ENCODE measurements at places on chromosomes 16 and 17.

- DNase-seq, result no peak
Observed at GRCh38 chr16:52265446-52265861, 281.5 kb downstream of the TOX3 start.

DNA sequence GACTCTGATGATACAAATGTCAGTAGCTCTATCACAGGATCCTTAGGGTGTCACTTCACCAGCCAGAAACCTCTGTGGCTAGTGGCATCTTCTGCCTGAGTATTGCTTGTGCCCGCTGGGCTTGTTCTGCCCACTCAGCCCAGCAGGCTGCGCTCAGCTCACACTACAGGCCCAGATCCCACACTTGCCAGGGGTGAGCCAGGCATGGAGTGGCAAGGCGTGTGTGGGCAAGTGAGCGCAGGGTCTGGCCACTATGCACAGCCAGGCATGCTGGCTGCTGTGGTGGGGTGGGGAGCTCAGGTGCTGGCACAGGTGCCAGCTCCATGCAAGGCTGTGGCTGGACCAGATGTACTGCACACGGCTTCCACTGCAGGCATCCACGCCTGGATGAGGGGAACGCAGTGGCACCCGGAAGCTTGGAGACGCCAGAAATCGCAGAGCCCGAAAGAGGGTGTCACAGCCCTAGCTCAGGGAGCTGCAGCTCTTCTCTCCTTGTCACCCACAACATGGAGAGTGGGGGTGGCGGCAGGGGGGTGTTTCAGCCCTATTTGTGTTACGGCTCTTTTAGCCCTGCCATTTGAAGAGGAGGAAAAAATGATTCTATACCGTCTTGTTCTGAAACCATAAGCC, 10.2 kb downstream of the CFAP97D1 start:
- DNase-seq, result no peak

DNA sequence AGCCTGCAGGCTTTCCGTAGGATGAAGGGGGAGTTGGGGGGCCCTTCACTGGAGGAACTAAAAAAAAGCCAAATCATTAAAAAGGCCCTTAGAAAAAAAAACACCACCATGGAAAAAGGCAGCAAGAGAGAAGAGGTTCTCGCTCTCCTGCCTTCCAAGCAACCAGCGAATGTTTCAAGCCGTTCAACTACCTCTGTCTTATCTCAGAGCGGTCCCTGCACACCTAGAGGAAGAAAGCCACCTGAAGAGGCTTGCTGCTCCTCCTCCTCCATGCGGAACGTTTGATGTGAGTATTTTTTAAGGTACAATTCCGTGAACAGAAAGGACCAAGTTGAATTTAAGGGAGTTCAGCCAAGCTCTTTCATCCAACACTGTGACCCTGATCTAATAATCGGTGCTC, 9.2 kb downstream of the NXN start:
- DNase-seq, result no peak

- no peak for DNase-seq
Observed at GRCh38 chr16:21652453-21652852, at the start of gene IGSF6. IGSF6 (minus strand) TSS chr16:21652608; CDS start chr16:21652598, 10 bp downstream.

GRCh38 chr16:84361546-84361945, 6.8 kb upstream of the ATP2C2 start:
- no peak for DNase-seq

DNA sequence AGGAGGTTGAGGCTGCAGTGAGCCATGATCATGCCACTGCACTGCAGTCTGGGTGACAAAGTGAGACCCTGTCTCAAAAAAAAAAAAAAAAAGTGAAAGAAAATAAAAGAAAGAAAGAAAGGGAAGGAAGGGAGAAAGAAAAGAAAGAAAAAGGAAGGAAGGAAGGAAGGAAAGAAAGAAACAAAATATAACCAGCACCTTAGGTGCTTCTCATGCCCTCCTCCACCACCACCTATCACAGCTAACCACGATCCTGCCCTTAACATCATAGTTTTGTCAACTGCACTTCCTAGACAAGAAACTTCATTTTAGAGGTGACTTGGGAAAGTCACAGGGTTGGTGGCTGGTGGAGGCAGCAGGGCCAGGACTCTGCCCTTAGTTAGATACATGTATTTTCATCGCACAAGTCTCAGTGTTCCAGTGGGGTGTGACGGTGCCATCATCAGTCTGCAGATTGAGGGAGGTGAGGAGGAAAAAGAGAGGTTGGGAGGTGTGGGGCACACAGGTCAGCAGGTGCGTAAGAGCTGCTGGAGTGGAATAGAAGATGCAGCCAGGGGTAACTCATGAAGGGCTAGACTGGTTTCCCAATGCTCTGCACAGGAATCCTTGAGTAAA, 10.0 kb downstream of the SUPT4H1 start:
- no peak for DNase-seq

DNA sequence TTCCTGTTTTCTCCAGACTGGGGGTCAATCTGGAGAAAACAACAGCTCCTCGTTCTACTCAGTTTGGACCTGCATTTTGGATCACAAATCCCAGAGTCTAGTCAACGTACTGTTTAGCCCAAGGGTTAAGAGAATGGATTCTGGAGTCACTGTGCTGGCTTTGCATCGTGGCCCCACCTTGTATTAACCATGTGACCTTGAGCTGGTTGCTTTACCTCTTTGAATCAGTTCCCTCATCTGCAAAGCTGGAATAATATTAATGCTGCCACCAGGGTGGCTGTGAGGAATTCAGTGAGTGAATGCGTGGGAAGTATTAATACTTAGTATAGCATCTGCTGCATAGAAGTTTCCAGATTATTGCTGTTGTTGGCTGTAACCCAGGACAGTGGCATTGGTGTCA, 11.3 kb upstream of the DHRS7C start:
- DNase-seq, result no peak

DNA sequence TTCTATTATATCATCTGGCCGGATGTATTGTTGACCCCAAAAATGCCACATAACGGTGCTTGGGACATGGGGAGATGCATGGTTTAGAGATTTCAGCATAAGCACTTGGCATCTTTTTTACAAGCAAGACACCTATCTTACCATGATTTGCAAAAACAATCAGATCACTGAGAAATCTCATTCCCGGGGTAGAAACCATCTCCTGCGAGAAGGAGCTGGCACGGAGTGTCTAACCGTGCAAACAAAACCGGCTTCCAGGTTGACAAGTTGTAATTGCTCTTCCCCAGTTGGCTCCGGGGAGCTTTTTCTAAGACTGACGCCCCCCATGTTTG, 1.0 kb downstream of the SLC16A6 start:
- no peak for DNase-seq

GRCh38 chr17:37543637-37544052, 54.0 kb downstream of the DUSP14 start:
- DNase-seq, result no peak

DNA sequence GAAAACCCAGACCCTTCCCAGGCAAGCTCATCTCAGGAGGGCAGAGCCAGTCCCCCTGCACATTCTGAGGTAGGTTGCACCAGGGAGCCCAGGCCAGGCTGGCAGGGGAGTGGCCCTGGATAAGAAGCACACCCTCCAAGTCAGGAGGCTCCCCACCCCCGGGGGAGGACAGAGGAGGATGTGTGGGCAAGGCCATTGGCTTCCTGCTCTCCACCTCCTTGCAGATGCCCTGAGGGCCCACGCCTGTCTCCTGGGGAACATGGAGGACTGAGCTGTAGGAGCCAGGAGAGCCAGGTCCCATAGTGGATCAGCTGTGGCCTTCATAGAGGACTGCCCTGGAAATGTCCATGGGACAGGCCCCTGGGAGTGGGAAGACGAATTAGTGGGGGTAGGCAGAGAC, 126.7 kb downstream of the IRF8 start:
- DNase-seq, result no peak

DNA sequence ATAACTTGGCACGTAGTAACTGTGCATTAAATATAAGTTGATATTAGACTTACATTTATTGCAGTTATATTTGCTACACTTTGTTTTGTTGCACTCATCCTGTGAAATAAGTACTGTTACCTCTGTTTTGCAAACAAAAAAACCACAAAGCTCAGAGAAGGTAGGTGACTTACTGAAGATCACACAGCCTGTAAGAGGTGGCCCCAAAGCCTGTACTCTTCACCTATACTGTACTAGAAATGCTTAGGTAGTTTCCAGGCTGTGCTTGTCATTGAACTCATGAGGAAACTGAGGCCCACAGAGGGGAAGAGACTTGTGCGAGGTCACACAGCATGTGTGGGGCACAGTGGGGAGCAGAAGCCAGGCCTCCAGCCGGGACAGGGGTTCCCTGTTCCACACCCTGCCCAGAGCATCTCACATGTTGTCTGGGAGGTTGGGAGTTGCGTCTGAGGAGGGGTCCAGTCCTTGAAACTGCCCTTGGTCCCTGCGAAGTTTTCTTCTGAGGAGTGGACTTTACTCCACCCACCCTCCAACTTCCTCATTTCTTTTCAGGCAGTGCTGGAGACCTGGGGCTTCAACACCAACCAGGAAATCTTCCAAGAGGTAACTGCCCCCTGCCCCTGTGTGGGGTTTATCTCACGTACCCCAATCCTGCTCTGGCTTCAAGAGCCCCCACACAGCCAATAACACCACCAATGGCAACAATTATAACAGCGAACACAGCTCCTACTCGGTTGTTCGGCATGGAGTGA, 13.0 kb downstream of the CETP start:
- DNase-seq, result no peak

DNA sequence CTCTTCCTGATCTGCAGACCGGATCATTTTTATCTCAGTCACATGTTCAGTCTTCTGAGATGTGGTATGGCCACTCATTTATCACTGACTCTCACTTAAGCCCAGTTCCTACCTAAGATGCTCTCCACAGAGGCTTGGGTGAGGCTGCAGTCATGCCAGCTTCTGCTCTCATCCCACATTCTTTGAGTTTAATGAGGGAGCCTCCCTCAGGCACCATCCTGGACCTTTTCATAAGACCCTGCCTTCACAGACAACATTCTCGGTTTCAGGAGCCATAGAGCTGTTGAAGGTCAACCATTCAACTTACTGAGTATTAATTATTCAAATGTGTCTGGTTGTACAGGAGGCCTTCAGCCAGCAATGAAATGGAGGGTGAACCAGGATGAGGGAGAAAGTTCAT, 23.6 kb upstream of the HNF1B start:
- DNase-seq, result no peak
